ENCODE measurements at places on chromosomes 6 and 20.

DNA sequence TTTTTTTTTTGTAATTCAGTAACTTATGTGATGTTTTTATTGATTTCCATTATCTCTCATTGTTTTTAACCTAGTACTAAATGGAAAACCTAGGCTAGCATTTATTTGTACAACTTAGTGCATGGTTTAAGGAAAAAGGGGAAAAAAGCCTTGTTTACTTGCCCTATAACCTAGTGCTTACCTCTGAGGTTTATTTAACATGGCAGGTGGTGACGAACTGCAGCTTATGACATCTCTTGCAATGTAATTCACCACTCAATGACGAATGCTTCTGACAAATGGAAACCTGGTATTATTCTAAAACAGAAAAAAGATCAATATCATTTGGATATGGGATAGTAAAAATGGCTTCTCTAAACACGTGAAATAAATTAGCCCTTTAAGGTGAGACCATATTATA lies 618.6 kb upstream of the FLRT3 start:
- DNase-seq = no peak

DNA sequence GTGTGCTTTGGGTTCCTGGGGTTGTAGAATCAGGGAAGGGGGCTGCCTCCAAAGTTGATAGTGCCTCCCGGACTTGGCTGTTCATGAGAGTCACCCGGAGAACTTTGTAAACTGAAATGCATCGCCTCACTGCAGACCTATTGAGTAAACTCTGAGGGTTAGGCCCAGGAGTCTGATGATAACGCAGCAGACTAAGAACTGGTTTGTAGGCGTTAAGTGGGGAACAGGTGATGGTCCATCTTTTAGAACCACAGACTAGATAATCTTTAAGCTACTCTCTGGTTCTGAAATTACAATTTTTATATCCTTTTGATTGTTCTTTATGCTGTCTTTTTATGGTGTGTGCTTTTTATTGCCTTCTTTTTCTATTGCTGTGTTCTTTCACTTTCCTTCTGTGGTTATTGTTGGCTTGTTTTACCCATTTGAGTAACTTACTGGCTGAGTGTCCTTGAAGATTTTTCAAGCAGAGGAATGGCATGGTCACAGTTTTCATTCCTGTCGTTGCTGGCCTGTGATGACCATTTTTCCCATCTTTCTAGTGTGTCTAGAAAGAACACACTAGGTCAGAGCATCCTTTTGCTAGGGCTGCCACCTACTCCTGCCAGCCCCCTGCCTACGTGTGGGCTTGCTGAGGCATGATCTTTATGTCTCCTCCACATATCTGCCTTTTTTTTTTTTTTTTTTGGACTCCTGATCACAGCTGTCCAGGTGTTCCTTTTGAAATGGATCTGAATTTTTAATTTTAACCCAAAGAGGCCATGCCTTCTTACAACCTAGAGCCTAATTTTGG lies 30.9 kb downstream of the LRRC1 start:
- no peak for DNase-seq

DNA sequence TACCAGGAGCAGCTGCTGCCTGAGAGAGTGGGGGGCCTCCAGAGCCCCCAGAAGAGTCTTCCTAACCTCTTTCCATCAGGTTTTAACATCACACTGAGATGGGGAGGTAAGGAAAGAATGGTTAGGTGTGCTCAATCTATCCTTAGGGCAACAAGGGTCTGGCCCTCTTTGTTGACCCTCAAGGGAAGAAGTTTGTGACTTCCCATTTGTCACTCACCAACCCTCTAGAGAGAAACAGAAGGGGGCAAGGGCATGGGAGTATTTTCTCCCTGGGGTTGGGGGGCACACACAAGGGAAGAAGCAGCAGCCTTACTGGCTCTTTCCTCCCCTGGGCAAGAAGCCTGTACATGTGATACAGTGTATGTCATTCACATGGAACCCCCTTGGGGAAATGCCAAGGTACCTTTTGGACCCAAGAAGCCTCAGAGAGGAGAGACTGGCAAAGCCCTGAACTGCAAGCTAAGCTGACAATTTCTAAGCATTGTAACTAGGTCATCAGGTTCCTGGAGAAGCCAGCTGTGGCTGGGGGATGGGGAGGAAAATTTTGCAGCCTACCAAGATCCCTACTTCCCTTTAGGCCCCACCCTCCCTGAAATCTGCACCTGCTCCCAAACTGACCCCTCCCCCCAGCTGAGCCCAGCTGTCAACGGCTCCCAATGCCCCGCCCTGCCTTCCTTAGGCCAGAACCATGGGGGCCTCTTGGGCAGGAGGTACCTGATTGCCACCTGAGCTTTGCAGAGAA lies 14.5 kb downstream of the BCL2L1 start:
- DNase-seq = no peak

DNA sequence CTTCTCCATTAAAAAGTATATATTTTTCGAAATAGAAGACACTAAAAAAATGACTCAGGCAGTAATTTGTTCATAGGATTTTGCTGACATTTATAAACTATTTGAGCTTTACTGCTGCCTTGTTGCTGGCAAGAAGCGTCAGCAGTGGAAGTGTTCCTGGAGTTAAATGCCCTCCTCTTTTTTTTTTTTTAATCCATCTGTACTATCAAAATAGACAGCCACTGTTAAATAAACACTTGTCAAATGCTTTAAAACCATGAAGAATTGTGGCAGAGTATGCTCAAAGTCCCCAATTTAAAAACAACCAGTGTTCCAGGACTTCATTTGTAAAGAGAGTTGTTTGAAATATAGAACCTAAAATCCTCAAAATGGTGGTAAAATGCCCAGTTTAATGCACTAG lies 253.8 kb downstream of the NKAIN2 start:
- no peak for DNase-seq

GRCh38 chr6:48486876-48487275 lies 375.9 kb upstream of the PTCHD4 start:
- no peak for DNase-seq

DNA sequence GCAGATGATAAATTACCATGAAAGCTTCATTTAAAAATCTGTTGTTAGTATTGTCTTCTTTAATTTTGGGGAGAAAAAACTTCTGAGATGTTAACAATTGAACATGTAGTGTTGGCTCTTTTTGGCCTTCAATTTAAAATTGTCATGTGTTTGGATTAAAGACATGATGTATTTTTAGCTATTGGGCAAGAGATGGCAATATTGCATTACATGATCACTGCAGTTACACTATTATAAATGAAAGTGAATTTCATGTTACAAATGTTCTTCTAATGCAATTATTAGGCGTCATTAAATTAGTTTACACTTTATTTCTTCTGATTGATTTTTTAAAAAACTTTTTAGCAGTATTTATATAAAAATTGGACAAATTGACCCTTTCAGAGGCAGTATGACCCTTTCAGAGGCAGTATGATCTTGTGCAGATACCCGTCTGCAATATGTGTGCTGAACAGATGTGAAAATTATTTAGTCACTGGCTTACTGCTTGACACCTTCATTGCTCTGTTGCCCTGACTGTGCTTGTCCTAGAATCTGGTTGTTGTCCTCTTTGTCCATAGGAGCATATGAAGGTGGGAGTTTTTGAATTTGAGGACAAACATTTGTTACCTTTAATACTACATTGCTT lies 25.8 kb downstream of the CDKAL1 start:
- DNase-seq = no peak

DNA sequence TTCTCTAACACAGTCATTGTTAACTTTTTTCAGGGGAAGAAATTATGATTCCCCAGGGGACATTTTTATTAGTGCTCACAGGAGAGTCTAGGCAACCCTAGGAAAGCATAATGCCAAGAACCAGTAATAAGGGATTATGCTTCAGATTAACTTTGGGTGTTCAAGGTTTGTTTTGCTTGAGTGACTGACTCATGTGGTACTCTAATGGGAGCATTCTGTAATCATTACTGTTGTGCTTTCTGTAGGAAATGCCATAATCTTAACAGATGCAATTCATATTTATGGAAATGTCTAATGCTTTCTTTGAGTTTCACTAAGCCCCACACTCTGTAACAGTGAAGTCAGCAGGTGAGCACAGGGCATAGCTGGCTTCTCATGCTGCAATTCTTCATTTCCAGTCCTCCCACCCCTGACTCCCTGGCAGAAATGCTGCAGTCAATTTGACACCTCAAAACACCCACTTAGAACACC lies 263.4 kb upstream of the MAN1A1 start:
- DNase-seq = no peak

DNA sequence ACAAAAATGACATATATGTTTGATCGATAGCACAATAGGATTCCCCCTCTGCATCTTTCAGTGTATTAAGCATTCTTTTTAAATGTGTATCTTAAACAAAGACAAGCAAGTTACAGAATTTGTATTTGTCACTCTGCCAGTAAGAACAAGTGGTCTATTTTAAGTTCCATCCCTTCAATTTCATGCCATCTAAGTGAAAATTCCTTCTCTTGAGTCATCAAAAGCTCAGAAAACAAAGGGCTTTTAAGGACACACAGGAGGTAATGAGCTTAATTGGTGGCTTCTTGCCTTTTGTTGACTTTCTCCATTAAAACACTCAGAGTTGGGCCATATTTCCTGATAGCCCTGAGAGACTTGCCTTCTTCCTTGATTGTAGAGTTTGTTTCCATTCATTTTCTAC lies 547.8 kb downstream of the TENT5A start:
- DNase-seq = no peak

DNA sequence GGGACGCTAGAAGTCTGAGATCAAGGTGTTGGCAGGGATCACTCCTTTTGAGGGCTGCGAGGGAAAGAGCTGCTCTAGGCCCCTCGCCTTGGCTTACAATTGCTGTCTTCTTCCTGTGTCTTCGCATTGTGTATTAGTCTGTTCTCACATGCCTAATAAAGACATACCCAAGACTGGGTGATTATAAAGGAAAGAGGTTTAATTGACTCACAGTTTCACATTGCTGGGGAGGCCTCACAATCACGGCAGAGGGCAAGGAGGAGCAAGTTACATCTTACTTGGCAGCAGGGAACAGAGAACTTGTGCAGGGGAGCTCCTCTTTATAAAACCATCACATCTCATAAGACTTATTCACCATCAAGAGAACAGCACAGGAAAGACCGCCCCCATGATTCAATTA lies 102.5 kb upstream of the ASF1A start:
- no peak for DNase-seq

- DNase-seq = no peak
Observed at GRCh38 chr20:57622201-57622570, 2.0 kb upstream of the ZBP1 start.

DNA sequence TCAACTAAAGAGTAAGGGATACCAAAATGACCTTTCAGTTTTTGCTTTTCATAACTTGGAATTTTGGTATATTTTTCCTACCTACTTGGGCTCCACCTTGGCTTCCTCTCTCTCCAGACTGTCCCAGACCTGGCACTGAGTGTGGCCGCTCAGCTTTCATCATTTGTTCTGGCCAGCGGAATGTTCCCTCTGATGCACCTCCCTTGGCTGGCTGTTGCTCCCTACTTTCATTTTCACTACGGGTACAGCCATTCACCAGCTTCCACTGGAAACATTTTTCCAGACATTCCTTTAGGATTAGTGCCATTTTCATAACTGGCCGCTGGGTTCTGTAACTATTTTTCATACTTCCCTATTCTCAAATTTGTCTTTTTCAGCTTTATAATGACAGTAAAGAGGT lies 487.4 kb downstream of the TENT5A start:
- peak; percentile 32 for DNase-seq

DNA sequence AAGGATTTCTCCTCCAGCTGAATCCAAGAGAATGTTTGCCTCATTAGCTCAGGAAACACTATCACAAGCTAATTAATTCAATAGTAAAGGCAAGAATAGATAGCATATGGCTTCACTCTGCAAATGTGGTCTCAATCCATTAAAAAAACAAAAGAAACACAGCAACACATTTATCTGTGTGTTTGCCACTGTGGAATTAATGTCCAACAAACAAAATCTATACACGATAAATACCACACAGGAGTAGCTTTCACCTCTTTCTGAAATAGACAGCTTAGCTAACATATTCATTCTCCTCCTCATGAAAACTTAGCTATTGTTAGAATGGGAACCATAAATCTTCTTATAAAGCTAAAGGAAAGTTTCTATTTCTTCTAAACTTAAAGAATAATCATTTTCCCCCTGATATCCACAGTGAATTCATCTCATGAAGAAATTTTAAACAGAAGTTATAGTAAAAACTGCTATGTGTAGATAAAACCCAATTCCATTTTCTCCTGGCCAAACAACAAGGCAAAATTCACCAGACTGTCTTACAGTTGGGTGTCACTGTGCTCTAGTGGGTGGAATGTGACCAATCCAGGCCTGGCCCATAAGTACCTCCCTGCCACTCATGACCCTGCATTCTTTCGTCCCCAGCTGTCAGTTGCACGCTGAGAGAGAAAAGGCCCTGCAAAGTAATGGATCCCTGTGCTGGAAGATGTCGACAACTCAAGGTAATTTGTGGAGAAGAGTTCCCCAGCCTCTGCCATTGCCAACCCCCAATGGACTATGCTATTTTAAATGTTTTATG lies 92.9 kb upstream of the NRSN1 start:
- no peak for DNase-seq

DNA sequence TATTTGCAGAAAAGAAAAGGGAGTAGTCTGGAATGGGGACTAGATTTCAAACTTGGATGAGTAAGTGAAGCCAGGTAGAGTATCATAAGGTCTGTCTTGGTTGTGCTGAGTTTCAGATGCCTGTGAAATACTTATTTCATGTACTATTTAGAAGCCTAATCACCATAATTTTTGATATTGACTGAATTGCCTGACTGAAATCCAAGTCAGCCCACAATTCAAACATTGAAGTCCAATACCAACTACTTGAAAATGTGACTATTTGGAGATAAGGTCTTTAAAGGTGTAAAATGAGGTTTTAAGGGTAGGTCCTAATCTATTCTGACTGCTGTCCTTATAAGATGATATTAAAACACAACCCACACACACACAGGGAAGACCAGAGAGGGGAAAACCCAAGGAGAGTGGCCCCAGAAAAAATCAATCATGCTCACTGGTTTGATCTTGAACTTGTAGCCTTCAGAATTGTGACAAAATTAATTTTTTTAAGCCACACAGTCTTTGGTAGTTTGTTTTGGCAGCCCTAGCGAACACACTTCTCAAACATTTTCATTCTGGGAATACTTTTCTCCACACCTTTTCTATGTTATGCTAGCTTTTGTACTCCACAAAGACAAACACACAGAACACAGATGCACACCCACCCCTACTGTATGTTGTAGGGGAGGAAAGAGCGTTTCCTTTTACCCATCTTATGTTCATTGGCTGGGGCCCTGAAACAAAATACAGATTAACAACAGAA lies 126.3 kb downstream of the HFE start:
- DNase-seq = no peak

DNA sequence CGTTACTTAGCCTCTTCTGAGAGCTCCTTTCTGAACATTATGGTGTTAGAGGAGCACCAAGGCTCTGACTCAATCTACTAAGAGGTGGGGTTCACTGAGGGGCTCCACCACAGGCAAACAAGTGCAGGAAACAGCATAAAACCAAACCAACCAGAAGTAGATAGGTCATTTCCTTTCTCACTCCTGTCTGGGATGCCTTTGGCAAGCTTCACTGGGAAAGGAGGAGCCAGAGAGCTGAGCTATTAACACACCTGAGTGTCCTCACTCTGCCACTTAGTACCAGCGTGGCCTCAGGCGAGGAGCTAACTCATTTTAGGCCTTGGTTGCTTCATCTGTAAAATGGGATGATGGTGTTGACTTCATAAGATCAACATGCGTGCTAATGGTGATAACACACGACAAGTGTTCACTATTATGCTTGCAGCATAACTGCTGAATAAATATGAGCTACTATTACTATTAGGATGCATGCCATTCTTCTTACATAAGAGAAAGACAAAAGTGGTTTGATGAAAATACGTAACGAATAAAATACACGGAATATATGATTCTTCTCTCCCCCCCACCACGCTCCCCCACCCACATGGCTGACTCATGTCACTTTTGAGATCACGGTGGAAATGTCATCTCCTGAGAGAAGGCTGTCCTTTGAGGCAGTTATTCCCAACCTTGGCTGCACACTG lies 185.4 kb downstream of the BCAS1 start:
- peak; percentile 31 for DNase-seq

GRCh38 chr6:115969930-115970273 lies 90.8 kb downstream of the FRK start:
- DNase-seq = no peak
